ENCODE measurements at places on chromosomes 5 and 9.

DNA sequence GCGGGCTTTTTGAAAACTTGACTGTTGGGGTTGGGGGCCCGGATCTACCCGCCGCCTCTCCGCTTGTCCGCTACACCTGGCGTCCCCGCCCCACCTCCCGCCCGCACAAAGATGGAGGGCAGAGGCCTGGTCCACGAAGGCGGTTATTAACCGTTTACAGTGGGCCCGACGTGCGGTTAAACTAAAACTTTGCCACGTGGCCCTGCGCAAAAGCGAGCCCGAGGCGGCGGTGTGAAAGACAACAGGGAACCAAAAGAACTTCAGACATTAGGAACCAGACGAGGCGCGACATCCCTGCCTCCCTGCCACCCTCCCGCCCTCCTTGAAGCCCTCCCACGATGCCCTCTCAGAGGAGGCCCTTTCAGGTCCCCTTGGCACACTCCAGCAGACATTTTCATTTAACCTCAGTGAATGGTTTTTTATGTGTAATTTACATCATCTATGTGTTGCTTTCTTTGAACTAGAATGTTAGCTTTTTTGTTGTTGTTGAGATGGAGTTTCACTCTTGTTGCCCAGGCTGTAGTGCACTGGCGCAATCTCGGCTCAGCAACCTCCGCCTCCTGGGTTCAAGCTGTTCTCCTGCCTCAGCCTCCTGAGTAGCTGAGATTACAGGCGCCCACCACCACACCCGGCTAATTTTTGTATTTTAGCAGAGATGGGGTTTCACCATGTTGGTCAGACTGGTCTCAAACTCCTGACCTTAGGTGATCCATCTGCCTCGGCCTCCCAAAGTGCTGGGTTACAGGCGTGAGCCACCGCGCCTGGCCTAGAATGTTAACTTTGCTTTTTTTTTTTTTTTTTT lies 999 bp upstream of the HNRNPA0 start:
- no peak for DNase-seq

- DNase-seq, result peak; percentile 46
These were observed 2.1 kb upstream of the TTLL11 start for GRCh38 chr9:122095010-122095767.

DNA sequence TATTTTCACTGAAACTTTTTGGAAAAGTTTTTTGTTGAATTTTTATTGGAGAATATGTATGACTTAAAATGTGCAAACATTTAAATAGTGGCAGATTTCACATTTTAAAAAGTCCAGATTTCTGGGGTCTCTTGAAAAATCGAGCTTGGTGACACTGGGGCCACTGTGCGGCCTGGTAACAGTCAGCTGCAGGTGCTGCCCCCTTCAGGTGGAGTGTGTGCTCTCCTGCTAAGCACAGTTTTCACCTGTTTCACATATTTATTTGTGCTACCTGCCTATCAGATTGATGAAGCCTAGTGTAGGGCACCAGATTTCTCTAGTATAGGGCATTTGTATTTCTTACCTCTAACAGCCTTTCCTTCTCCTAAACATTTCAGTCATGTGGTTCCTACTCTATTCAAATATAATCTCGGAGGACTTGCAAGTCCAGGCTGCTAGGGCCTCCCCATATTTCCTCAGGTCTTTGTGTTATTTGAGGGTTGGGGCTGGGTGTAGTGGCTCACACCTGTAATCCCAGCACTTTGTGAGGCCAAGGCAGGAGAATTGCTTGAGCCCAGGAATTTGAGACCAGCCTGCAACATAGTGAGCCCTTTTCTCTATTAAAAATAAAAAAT lies 95.8 kb upstream of the KLF9 start:
- DNase-seq, result peak; percentile 9

GRCh38 chr9:121372239-121373010 lies 2.4 kb upstream of the STOM start:
- DNase-seq, result no peak

DNA sequence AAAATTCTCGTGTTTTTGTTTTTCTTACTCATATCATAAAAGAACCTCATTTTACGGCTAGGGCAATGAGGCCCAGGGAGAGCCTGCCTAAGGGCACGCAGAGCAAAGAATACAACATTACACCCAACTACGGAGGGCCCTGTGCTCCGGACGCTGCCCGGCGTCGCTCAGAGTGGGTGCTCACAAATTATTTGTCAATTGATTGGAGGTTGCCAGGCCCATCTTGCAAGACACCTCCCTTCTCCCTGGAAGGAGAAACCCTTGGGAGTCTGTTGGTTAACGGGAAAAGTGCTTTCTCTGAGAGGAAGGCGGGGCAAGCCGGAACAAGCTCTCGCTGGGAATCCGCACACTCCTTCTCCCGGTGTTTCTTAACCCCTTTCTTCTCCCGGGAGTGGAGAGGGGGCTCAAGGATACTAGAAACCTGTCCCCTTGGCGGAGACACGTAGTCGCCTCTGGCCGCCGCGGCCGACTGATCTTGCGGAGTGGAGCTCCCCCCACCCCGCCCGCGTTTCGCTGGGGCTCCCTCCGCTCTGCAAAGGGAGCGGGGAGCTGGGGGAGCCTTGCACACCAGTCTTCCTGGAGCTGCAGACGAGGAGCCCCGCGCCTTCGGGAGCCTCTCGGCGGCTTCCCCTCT lies 599.3 kb upstream of the SGCD start:
- no peak for DNase-seq

DNA sequence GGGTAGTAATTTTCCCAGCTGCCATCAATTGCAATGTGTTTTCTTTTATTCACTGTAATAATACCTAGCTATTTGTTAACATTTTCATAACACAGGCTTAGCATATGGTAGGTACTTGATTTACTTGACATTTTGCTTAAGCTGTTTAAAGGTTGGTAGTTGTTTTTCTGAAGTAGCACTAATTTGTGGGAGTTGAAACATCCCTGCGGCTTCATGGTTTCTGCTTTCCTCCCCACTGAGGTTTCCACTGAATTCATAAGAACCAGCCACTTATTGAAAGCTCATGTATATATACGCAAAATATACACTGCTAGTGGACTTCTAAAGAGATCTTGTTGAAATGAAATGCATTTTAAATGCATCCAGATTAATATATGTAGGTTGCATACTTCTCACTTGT lies 559.9 kb downstream of the TLE4 start:
- DNase-seq, result no peak

DNA sequence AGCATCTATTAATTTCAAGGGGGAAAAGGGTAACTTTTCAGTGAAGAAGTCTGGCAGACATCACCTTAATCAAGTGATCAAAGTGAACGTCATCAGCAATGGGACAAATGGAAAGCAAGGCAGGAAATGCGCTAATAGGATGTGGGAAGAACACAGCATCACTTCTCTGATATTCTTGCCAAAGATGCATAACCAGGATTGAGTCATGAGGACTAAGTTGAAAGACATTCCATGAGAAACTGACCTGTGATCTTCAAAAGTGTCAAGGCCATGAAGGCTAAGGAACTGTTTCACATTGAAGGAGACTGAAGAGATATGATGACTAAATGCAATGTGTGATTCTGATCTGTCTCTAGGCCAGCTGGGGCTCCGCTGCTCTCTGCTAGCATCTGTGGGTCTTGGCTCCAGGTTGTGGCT lies 92.9 kb downstream of the NDFIP1 start:
- no peak for DNase-seq

DNA sequence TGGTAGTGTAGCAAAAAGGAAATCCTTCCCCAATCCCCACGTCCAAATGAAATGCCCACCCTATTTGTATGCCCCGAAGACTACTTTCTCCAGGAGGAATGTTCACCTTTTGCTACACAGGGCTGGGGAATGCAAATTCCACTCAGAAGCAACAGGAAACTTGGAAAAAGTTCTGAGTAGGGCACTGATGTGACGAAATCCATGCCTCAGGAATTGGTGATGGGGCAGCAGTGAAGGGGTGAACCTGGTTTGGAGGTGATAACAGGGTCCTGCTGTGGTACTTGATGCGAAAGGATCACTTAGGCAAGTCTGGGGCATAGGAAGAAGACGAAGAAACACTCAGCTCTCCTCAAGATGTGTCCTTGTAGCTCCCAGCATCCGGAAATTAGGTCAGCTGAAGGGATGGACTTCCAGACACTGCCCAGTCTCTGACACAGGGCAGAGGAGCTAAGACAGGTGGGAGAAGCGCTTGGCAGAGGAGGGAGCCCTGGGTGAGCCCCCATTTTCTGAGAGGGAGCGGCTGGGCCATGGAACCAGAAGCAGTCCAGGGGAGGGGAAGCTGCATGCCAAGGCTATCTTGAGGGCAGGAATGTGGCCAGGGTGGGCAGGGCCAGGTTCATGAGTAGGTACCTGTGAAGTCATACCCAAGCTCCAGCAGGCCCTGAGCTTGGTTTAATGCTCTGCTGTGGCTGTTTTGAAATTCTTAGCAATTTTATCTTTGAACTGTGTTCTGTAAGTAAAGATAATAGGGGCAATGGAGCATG lies 22.2 kb upstream of the MVB12B start:
- DNase-seq, result no peak

DNA sequence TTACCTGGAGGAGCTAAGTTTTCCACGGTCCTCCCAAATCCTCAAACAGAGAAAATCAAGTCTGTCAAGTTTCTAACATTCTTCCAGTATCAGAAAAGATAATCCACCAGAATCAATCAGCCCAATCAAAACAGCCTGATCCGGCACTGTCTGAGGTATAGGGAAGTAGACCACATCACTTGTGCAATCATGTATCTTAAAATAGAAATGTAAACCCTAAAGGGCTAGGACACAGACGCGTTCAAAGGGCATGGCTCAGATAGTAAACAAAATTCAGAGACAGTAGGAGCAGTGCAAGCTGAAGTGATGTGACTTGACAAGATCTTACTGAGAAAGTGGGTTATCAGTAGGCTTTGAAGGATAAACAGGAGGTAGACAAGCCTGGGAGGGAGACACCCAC lies 252.4 kb upstream of the DAPK1 start:
- DNase-seq, result no peak

DNA sequence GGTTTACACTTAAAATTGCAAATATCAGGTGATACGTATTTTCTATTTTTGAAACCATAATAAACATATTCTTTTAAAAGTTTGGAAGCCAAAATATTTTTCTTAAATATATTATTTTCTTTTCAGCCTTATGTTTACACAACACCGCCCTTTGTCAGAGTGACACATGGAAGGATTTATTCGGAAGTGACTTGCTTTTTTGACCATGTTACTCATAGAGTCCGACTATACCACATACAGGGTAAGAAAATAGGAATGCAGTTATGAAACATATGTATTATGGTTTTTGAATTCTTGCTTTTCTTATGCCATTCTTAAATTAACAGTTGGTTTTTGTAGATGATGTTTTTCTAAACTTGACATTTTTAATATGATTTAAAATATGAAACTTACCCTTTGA lies 133.9 kb downstream of the MAN2A1 start:
- DNase-seq, result peak; percentile 70

- no peak for DNase-seq
These were observed 556.8 kb downstream of the RAB3C start for GRCh38 chr5:59139695-59140094.

- no peak for DNase-seq
These were observed 43.5 kb downstream of the RMI1 start for GRCh38 chr9:84024041-84024575.

GRCh38 chr5:135221187-135221473 lies 177.9 kb downstream of the MACROH2A1 start:
- no peak for DNase-seq

- no peak for DNase-seq
These were observed 177.9 kb downstream of the C9orf152 start for GRCh38 chr9:110029956-110030480.

GRCh38 chr9:89826186-89826585 lies 221.4 kb downstream of the GADD45G start:
- no peak for DNase-seq

DNA sequence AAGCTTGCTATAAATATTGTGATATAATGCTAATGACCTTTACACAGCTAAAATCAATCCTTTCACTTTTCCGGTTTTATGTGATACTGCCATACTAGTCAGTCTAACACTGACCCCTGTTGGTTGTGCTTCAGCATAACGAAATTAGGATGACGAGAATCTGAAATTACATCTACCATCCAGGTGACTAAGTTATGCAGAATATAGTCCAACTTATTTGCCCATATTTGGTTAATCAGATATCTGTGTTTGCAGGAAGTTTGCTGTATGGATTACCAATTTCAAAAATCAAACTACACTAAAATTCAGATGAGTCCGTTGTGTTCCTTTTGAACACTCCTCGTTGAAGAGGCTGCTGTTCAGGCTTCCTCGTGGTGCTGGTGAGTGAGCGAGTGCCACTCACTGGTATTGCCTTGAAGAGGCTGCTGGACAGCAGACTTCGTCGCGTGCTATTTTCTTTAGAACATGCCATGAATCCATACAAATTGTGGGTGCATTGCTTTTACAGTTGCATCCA lies 32.5 kb downstream of the TENT4A start:
- DNase-seq, result peak; percentile 44

DNA sequence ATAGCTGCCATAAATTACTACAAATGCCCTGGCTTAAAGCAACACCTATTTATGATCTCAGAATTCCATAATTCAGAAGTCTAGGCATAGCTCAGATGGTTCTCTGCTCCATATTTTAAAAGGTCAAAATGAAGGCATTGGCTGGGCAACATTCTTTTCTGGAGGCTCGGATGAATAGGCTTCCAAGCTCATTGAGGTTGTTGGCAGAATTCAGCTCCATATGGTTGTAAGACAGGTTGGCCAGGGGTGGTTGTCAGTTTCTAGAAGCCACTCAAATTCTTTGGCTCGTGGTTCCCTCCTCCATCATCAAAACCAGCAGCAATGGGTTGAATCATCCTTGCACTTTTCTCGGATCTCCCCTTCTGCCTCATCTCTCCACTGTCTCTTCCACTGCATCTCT lies 49.4 kb downstream of the TGFBR1 start:
- no peak for DNase-seq

DNA sequence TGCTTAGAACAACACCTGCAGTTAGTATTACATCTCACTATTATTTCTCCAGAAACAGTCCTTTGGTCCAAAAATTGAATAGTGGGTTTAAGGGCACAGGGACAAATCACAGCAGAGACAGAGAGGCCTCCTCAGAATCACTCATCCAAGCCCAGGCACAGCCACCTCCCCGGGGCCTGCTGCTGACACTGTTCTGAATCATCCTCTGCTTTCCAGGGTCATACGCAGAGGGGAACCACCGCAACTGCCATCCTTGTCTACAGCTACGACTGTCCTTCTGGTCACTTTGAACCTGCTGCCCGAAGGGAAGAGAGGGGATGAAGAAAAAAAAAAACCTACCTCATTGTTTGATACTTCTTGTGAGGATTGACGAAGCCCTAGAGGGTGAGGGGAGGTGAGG lies 35.3 kb upstream of the MAN2A1 start:
- DNase-seq, result no peak

- DNase-seq, result no peak
These were observed 148.5 kb upstream of the OTULINL start for GRCh38 chr5:14432931-14433589.

- DNase-seq, result no peak
These were observed 15.5 kb downstream of the TRIM7 start for GRCh38 chr5:181189363-181189961.

DNA sequence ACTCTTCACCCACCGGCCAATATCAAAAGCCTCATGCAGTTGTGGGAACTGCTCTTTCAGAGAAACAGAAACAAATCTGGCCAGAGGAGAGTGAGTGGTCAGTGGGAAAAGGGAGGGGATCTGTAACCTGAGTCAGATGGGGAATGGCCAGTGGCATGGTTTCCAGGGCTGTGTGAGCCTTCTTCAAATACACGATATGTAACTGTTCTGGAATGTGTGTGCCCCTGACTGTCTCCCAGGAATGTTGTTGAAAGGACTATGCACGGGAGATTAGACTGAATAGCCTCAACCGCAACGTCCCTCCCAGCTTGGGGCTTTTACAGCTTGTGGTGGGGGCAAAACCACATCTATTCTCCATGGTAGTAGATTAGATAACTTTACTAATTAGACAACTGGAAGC lies 60.8 kb downstream of the SH3TC2 start:
- DNase-seq, result no peak

- no peak for DNase-seq
These were observed 398.5 kb upstream of the SLC24A2 start for GRCh38 chr9:20187318-20187717.

Data from NCI-H460 (cell line).